GM03348 (cell line): ENCODE measurements at places on chromosomes 6 and 20.

- DNase-seq: no peak
These were observed 4.5 kb downstream of the RIPOR3 start for GRCh38 chr20:50686821-50687220.

DNA sequence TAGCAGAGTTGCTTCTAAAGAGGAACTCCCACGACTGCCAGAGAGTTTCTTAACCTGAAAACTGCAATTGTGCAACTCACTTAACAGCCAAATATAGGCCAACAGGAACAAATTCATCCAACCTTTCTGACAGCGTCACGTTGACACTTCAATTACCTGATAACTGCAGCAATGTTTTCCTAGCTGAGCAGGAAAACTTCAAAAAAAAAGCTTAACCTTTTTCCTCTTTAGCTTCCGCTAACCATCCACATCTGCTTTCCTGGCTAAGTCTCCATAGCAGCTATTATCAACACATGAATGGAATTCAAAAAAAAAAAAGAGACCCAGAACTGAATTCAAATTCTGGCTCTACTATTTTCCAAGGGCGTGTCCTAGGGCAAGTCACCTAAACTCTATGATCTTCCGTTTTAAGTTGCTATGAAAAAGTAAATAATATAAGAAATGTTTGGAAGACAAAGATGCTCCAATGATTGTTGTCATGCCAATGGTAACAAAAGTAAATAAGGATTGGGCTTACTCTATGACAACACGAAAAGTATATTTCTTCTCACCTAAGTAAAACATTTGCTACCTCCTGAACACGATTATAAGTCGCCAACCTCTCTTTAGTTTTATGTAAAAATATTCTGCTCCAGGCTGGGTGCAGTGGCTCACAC, 524.6 kb upstream of the JARID2 start:
- no peak for DNase-seq

DNA sequence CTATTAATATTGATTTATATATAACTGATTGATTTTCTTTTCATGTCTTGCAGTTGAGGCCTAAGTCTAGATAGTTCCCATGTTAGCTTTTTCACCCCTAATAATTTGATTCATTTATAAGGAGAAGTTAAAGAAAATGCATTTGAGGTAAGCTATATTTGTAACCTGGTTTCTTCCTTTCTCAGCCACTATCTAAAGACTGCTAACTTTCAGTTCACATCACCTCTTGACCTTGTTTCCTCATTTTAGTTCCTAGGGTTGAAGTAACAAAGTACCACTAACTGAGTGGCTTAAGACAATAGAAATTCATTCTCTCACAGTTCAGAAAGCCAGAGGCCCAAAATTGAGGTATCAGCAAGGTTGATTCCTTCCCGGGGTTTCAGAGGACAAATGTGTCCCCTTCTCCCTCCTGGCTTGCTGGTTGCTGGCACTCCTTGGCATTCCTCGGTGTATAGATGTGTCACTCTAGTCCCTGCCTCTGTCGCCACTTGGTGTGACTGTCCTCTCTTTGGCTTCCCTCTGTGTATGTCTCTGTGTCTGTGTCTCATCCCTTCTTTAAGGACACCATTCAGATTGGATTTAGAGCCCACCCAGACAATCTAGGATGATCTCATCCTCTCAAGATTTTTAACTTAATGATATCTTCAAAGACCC, 55.9 kb upstream of the C20orf144 start:
- DNase-seq: no peak

- no peak for DNase-seq
These were observed 41.0 kb downstream of the ZNF292 start for GRCh38 chr6:87196275-87196842.

GRCh38 chr6:155234167-155234566, 29.6 kb upstream of the CLDN20 start:
- no peak for DNase-seq

GRCh38 chr20:54284928-54285704, 77.2 kb downstream of the PFDN4 start:
- DNase-seq: no peak

GRCh38 chr6:1781152-1781816, 171.6 kb downstream of the FOXC1 start:
- DNase-seq: no peak

GRCh38 chr6:102742028-102742427, 1348.5 kb downstream of the GRIK2 start:
- no peak for DNase-seq

DNA sequence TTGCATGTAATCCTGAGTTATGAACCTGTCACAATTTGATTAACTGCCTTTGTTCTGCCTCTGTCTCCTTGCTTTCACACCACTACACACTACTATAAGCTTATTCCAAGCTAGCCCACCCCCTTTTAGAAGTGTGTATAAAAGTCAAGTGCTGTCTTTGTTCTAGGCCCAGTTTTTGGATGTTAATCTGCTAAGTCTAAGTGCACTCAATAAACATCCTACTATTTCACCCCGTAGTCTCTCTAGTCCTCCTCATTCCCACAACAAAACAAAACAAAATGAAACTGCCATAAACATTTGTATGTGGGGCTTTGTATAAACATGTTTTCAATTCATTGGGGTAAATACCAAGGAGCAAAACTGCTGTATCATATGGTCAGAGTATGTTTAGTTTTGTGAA, 16.1 kb upstream of the SPACA1 start:
- DNase-seq: no peak

GRCh38 chr6:93048381-93048780, 371.0 kb downstream of the EPHA7 start:
- no peak for DNase-seq

GRCh38 chr6:72631480-72631879, 9.6 kb downstream of the KCNQ5 start:
- DNase-seq: peak; percentile 53

DNA sequence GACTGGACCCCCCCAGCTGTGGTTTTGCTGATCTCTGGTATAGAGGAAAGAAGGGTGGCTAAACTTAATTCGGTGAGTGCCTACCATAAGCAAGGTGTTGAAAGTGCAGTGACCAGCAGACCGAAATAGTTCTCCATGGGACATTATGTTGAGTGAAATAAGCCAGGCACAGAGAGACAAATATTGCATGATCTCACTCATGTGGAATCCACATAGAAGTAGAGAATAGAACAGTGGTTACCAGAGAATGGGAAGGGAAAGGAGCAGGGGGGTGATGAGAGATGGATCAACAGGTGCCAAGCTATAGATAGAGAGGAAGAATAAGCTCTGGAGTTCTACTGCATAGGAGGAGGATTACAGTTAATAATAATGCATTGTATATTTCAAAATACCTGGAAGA, 9.7 kb upstream of the GCNT2 start:
- DNase-seq: no peak

DNA sequence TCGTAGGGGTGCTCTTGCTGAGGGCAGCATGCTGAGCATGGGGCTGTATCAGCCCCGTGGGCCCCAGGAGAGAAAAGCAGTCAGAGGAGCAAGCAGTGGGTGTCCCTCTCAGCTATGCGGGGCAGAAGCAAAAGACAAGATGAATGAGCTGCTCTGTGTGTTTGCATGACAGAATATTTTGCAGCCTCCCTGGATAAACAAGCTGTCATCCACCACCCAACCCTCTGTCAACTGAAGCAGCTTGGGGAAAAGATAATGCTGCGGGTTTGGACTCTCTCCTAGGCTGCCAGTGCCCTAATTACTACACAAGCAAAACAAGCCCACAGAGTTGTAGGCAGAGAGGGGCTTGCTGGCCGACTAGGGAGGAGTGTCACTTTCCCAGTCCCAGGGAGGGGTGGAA, 82.3 kb upstream of the PTPRT start:
- no peak for DNase-seq

- DNase-seq: no peak
These were observed 203.9 kb upstream of the PRDM1 start for GRCh38 chr6:105882121-105882803.

DNA sequence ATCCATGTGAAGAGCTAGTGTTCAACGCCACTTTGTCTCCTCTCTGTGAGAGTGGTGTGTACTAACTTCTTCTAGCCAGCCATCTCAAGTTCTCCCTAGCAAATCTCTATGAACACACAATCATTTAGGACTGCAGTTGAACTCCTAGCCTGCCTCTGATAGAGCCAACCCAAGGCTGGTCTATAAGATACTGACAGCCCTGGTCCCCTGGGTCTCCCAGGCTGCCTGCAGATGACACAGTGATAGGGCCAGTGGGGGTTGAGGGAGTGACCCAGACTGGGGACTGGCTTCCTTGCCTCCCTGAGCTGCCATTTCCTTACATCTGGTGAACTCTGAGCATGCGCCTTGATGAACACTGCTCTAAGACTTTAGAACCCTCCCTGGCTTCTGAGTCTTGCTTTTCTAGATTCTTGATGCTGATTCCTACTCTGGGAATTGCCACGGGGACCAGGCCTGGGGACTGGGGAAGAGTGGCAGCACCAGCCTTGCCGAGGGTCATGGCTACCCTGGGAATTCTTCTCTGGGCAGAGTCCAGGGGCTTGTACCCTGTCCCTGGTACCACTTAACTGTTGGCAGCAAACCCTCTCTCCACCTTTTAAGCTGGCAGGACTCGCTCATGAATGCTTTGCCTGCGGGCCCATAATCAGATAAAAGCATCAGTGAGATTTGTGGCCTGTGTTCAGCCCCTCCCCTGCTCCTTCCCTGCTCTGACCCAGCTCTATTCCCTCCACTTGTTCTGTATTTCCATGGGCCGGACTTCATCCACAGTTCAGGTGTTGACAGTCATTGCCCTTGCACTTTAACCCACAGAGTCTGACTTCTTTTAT, 130.8 kb upstream of the CHD6 start:
- DNase-seq: no peak

DNA sequence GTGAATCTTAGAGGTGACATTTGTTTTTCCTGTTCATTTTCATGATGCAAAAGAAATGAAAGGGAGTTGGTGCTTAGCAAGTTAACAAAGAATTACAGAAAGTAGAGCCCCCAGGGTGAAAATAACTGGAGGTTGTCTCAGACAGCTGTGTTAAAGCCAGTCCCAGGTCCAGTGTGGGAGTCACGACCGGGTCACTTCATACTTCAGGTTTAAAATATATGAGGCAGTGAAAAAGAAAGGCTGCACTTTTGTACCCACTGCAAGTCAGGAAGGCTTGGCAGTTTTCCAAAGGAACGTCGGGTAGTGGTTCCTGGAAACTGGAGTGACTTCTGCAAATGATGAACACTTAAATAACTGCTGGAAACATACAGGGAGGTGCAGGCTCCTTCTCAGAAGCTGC, 91.5 kb upstream of the THBS2 start:
- no peak for DNase-seq

DNA sequence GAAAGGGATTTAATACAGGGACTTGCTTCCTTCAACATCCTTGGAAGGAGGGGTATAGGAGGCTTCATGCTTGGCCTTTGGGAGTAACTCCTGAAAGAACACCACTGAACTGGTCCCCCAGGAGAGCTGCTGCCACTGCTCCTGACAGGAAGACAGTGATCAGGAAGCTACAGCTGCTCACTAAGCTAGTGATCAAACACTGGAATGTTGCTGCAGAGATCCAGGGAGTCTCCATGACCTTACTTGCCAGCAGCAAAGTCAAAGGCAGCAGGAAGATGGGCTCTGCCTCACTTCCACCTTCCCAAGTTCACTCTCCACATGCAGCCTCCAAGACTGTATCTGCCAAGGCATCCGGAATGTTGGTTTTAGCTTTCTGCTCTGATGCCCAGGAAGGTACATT, 31.8 kb downstream of the PIM1 start:
- no peak for DNase-seq

DNA sequence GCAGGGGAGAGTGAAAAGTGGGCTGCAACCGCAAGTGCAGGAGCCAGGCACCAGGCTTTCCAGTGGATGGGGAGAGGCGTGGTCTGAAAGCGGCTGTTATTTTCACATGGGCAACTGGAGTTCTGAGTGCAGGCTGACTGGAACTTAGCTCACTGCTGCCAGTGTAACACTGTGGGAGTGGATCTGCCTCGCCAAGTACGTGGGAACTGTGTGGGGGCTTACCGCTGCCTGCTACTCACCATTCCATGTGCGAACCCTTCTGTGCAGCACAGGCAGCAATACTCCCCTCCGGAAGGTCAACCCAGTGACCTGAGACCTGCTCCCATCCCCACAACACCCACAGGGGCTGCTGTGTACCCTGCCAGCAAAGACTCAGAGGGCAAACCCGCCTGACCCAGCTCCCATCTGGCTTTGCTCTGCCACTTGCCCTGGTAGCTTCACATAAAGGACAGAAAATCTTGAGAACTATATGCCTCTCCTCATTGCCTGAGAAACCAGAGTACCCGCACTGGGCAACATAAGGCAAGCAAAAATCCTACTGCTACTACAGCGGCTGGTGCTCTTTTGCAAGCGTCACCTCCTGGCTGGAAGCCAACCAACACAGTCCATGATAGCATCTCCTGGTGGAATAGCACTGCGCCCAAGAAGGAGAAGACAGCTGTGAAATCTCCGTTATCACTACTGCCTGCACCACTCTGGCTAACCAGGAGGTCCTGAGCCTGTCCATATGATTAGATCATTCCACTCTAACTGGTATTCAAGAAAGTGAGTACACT, 54.4 kb upstream of the SIRPG start:
- no peak for DNase-seq

DNA sequence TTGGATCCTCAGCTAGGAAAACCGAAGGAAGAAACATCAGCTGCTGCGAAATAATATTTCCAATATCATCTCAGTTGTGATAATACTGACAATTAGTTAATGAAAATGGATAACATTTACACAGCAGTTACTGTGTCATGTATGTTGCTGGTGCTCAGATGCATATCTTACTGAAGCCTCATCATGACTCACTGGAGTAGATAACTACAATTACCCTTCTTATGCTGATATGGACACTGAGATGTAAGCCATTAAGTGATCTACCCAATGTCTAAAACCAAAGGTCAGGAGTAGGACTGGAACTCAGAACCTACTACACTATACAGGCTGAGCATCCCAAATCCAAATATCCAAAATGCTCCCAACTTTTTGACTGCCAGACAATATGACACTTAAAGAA, 54.7 kb upstream of the LYRM2 start:
- no peak for DNase-seq

DNA sequence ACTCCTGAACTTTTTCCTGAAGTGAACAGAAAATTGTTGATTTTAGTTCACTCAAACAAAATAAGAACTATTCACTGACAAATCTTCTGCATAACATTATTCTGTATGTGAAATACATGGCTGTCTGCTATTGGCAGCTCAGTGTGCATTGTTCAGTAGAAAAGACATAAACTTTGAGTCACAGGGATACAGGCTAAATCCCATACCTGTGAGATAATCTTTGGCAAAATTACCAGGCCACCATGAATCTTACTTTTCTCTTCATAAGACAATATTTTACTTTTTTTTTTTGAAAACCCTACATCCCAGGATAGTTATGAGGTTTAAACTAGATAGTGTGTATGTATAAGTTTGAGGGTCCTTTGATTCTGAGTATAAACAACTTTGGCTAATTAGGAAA, 224.8 kb downstream of the GRM1 start:
- DNase-seq: no peak

DNA sequence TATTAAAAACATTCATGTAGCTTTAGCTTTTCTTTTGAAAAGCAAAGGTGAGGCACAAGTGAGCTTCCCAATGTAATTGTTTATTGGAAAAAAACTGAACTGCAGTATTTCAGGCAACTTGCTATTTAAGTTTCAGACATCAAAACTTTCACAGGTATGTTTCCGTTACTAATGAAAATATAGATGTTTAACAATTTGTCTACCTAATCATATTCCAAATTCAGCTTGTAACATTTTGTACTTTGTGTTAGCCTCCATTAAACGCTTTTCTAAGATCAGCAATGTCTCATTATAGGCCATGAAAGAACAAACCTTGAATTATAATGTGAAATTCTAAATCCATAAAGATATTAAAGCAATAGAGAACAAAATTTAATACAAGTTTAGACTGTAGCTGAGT, 69.5 kb downstream of the AHI1 start:
- DNase-seq: no peak

GRCh38 chr20:40650707-40651106, 38.3 kb downstream of the MAFB start:
- no peak for DNase-seq

- DNase-seq: no peak
These were observed 207.5 kb downstream of the MANEA start for GRCh38 chr6:95784869-95785268.
